Endothelial cell of umbilical vein (primary cell): ENCODE measurements at places on chromosomes 3 and 15. TPM values are rescaled to one million over a fixed set of nuclear protein-coding genes. Genes with fewer than 3 reads are reported as not detected.

DNA sequence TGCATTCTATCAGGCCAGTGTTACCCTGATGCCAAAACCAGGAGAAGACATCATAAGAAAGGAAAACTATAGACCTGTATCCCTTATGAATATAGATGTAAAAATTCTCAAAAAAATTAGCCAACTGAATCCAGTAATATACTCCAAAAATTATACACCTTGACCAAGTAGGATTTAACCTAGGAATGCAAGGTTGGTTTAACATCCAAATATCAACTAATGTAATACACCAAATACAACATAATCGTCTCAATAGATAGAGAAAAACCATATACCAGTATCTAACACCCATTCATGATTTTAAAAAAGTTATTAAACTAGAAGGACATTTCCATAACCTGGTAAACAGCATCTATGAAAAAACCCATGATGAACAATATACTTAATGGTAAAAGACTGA is 56.5 kb upstream of the SELENOK start:
- no peaks in the 10 kb centered on the region for H3K27me3 ChIP-seq
- no peak overlapping the region for H3K27ac ChIP-seq
- H3K4me3 ChIP-seq, result no peak overlapping the region
- no peak for DNase-seq
- no peaks in the 10 kb centered on the region for H3K4me1 ChIP-seq

DNA sequence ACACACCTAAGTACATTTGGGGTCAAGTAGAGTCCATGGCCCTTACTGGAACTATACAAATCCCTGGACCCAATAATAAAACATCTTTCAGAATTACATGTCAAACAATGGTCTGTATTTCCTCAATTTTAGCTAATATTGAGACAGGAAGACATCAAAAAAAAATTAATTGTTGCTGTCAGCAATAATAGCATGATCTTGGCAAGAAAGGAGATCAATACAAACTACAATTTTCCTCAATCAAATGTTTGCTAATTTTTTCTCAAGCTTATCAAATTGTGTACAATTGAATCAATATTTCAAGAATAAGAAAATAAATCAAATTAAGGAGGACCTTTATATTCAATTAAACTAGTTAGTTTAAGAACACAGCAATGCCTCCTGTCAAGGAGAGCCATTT is 62.6 kb downstream of the FSIP1 start:
- no peak overlapping the region for H3K4me3 ChIP-seq
- DNase-seq, result no peak
- H3K27ac ChIP-seq, result no peak overlapping the region
- no peaks in the 10 kb centered on the region for H3K36me3 ChIP-seq
- no peaks in the 10 kb centered on the region for H3K27me3 ChIP-seq

DNA sequence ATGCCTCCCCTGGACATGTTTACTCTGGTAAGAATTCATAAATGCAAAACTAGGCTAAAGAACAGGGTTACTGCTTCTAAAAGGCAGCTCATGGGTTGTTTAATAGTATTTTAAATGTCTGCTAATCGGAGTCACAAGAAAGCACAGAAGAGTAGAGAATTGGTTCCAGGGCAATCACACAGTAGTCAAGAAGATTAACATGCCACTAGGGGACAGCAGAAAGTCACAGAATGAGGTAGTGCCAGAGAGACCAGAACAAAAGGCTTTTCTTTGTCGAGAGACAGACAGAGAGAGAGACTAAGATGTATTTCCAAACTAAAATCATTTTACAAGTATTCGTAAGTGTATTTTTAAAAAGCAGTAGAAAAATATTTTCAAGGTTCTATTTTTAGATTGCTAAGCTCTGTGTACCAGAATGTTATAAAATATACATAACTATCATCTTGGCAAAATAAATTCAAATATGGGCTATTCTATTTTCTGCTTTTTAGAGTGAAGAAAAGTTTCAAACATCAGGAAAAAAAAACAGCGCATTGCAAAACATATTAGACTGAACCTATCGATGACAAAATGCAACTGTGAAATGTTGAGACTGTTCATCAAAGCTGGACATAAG is 78.3 kb upstream of the CDIN1 start:
- no peak overlapping the region for H3K27ac ChIP-seq
- H3K27me3 ChIP-seq, result no peaks in the 10 kb centered on the region
- DNase-seq, result peak; percentile 69
- H3K4me3 ChIP-seq, result no peak overlapping the region
- peaks cover 4% of the 10 kb centered on the region for H3K4me1 ChIP-seq
- no peaks in the 10 kb centered on the region for H3K36me3 ChIP-seq

GRCh38 chr3:14490255-14490654 is 49.9 kb downstream of the GRIP2 start:
- no peak overlapping the region for H3K4me3 ChIP-seq
- peaks cover 3% of the 10 kb centered on the region for H3K36me3 ChIP-seq
- no peaks in the 10 kb centered on the region for H3K27me3 ChIP-seq
- no peaks in the 10 kb centered on the region for H3K4me1 ChIP-seq
- H3K27ac ChIP-seq, result no peak overlapping the region

DNA sequence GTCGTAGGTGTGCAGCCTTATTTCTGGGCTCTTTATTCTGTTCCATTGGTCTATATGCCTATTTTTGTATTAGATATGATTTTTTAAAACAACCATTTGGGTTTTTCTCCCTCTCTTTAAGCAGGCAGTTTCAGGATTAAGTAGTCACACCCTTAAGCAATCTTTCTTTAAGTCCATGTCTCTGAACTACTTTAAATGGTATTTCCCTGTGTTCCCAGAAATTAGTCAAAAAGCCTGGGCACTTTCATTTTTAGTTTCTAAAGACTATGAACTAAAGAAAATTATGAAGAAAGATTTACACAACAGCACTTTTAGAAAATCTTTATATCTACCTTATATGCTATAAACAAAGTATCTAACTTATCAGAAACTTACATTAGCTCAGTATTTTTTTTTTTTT is 110.3 kb downstream of the FAIM start:
- no peaks in the 10 kb centered on the region for H3K27me3 ChIP-seq
- no peak overlapping the region for H3K4me3 ChIP-seq
- no peak for DNase-seq
- no peaks in the 10 kb centered on the region for H3K4me1 ChIP-seq
- H3K36me3 ChIP-seq, result no peaks in the 10 kb centered on the region
- no peak overlapping the region for H3K27ac ChIP-seq

Gene SEMA6D
- 22.5 and 26.7 TPM in 2 replicates for total RNA-seq

GRCh38 chr3:10333349-10333650 is 12.4 kb upstream of the SEC13 start:
- no peak overlapping the region for H3K4me3 ChIP-seq
- DNase-seq, result no peak
- peaks cover 15% of the 10 kb centered on the region for H3K27me3 ChIP-seq
- no peak overlapping the region for H3K27ac ChIP-seq
- H3K4me1 ChIP-seq, result no peaks in the 10 kb centered on the region

DNA sequence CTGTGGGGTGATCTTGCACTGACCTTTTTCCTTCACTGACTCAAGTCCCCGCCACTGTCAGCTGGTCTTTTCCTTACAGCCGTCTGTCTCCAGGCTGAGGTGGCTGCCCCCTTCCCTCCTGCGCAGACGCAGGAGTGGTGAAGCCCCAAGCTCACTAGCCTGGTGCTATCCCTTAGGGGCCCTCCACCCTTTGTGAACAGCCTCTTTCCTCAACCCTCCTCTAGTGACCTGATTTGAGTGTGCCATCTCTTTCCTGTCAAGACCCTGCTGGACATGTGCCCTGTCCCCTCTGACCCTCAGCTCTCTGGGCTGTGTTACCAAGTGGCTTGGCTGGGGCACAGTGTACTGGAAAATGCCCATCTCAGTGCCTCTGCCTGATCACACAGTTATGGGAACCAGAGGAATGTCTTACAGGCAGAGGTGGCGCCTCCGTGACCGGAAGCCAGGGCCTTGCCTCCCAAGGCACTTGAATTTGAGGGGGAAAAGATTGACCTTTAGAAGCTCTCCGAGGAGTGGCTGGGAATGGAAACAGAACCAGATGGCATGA is 8.7 kb downstream of the KBTBD13 start:
- no peak overlapping the region for H3K4me3 ChIP-seq
- H3K27ac ChIP-seq, result no peak overlapping the region
- H3K36me3 ChIP-seq, result no peaks in the 10 kb centered on the region
- H3K27me3 ChIP-seq, result peaks cover 31% of the 10 kb centered on the region

Gene UROC1
- not detected in 2 replicates for total RNA-seq
